ENCODE measurements at places on chromosomes 5 and 9.

GRCh38 chr5:3351581-3352442, 243.8 kb upstream of the IRX1 start:
- DNase-seq, result peak; percentile 3

GRCh38 chr5:170451747-170452365, 52.0 kb upstream of the KCNIP1 start:
- DNase-seq, result no peak

GRCh38 chr5:167485061-167485774, 806.2 kb upstream of the WWC1 start:
- no peak for DNase-seq

DNA sequence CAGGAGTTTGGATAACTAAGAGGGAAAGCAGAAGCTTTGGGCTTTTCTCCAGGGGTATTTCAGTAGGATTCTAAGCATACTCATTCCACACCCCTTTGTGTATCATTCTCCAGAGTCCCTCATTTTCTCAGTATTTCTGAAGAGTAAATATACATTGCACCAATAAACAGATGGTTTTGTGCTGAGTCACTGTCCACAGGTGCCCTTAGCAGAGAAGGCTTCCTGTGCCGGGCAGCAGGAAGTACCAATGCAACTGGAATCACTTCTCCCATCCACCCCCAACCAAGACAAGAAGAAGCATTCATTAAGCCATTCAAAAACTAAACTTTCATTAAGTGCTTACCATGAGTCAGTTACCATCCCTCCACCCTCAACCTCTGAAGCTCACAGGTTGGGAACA, 3.6 kb upstream of the CCNJL start:
- DNase-seq, result no peak

- no peak for DNase-seq
Measured at GRCh38 chr9:98738741-98739140, 30.0 kb upstream of the GABBR2 start.

DNA sequence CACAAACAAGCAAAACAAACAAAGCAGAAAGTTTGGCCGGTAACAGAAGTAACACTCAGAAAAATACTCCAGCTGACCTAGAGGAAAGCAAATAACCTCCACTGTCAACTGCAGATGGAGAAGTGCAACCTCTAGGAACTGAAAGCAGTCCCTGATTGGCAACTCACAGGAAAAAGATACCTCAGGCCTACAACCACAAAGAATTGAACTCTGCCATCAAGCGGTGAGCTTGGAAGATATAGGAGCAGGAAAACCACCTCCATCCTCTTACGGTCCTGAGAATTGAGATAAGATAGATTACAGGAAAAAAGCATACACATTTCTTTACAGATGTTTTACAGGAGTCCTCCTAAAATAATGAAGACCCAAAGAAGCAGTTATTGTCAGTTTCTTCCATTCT, 184.5 kb downstream of the PDZD2 start:
- DNase-seq, result no peak

GRCh38 chr5:133845271-133845670, 123.2 kb downstream of the C5orf15 start:
- peak; percentile 20 for DNase-seq

GRCh38 chr5:6718161-6718681, 5.0 kb downstream of the TENT4A start:
- no peak for DNase-seq

GRCh38 chr5:36209664-36210063, 32.1 kb downstream of the NADK2 start:
- no peak for DNase-seq

DNA sequence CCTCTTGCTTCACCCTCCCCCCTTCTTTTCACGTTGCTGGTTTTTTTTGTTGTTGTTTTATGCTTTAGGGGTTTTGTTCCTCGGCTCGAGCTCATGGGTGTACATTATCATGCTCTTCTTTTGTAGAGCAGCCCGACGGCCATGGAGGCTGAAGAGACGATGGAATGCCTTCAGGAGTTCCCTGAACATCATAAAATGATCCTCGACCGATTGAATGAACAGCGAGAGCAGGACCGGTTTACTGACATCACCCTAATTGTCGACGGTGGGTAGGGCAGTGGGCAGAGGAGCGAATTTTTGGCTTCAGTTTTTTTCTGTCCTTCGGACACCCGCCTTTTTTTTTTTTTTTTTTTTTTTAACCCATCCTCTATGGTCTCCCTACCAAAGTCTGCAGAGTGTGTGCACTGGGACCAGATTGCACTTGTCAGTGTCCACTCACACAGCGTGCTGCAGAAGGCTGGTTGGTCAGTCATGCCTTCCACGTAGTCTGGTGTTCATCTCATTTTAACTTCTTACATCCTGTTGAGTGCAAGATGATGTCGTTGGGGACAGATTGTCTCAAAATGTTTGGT, 1.3 kb downstream of the ZNF131 start:
- no peak for DNase-seq

- no peak for DNase-seq
Measured at GRCh38 chr9:630817-631216, 210.7 kb upstream of the DMRT1 start.

GRCh38 chr9:136588663-136589464, 43.0 kb upstream of the NOTCH1 start:
- peak; percentile 61 for DNase-seq

- DNase-seq, result no peak
Measured at GRCh38 chr9:110156902-110157301, 51.1 kb downstream of the C9orf152 start.
